Mucosa of descending colon (tissue), 3 donors: ENCODE measurements at places on chromosomes 13 and 19.

GRCh38 chr19:10612499-10613119 lies 12.7 kb upstream of the SLC44A2 start:
- peak; percentile 67 for DNase-seq

DNA sequence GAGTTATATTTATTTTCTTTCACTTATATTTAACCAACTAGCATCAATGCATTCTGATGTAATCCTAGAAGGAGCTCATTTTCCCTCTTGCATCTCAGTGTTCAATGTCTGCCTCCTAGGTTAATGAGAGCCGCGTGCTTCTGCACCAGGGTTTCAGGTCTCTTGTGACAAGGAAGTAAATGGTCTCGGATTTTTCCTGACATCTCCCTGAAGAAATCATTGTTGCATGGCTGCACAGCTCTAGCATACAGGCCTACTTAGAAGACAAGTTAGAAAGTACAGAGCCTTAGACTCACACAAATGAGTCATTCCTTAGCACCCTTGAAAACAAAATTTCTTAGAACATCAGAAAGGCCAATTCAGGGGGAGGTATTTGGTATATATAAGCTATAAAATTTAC lies 57.2 kb upstream of the KLF12 start:
- DNase-seq: no peak

- no peak for DNase-seq
Measured at GRCh38 chr13:29566206-29566605, 29.3 kb downstream of the SLC7A1 start.

GRCh38 chr13:113417008-113417751 lies 36.1 kb downstream of the ADPRHL1 start:
- no peak for DNase-seq

DNA sequence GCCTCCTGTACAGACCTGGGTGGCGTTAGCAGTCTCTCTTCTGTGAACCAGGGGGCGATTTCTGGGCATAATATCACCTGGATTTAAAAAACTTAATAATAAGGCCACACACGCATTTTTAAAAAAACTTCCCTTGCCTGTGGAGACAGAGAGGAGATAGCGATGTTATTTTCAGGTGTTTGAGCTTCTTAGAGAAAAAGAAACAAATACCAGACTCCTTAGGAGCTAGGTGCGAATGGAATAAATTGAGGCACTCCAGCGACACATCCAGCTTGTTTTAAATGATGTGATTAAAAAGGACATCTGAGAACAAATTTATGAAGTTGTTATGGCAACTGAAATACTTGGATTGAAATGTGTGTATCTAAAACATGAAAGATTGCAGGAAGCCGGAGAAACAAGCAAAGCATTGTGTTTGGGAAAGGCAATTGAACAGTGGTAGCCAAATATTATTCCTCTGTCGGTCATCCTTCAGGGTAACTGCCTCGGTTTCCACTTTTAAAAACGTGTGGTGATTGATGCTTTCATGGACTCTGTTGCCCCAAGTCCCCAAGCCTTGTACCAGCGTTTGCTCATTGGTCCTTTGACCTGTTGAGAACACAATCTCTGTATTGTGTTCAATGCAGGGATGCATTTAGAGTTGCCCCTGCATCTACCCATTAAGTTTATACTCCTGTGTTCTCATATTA lies 158.7 kb downstream of the TM9SF2 start:
- DNase-seq: no peak

- DNase-seq: no peak
Measured at GRCh38 chr19:47878906-47879305, 7.2 kb downstream of the SULT2A1 start.
